GM03348 (cell line): ENCODE measurements at places on chromosomes 6 and 20.

DNA sequence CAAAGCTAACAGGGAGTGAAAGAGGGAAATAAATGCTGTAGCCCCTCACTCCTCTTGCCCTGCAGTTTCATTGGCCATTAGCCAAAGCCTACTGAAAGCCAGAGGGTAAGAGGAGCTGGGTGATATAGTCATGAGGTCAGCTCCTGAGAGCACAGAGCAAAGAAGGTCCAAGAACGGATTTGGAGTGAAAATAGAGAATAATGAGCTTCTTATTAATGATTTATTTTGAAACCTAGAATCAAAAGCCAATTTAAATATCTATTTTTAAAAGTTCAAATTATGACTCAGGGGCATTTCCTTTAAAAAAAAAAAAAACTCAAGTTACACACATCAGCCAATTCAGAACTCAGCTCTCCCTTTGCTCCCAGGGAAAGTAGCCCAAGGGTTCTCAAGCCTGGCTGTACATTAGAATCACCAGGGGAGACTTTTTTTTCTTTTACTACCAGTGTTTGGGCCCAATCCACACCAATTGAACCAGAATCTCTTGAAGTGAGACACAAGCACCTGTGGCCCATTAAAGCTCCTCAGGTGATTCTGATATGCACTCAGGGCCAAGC, 79.1 kb downstream of the SNAP25 start:
- DNase-seq, result no peak

- DNase-seq, result peak; percentile 89
Observed at GRCh38 chr20:37202267-37202943, 23.1 kb upstream of the MROH8 start.

DNA sequence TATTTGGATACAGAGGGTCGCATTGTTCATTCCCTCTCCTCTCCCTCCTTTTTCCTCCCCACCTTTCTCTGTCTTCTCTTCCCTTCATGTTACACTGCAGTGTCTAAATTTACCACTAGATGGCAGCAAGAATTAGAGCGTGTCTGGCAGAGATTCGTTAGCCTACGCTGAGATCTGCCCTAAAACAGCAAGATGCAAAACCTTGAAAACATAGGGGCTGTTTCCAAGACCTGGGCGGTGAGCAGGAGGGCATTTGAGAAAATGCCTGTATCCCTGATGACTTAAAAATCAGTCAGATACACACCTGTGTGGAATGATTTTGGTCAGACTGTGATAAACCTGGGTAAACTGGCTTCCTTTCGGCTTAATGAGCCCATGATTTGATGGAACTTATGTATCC, 101.5 kb upstream of the ISM1 start:
- DNase-seq, result peak; percentile 64

DNA sequence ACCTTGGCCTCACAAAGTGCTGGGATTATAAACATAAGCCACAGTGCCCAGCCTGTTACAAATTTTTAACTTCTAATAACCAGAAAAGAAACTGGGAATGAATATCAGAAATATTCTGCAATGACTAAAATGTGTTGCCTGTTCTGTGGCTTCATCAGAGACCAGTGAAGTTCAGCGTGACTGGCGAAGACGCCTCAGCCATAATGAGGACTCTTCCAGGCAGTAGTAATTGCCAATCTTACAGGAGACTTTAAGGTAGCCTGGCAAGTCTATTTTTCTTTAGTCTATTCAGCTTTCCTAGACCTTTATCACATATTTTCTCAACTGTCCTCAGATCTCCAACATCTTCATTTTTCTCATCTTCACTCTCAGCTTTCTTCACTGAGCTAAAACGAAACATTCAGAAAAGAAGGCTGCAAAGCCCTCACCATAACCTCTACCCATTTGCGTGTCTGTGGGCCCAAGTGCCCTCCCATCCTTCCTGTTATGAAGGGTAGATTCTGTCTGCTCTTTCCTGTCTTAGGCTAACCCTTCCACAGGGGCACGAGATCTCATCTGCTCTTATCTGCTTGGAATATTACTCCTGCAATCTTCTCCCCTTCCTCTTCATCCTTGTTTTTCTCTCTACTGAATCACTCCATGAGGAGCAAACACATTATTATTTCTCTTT, 42.0 kb upstream of the OLIG3 start:
- DNase-seq, result no peak

DNA sequence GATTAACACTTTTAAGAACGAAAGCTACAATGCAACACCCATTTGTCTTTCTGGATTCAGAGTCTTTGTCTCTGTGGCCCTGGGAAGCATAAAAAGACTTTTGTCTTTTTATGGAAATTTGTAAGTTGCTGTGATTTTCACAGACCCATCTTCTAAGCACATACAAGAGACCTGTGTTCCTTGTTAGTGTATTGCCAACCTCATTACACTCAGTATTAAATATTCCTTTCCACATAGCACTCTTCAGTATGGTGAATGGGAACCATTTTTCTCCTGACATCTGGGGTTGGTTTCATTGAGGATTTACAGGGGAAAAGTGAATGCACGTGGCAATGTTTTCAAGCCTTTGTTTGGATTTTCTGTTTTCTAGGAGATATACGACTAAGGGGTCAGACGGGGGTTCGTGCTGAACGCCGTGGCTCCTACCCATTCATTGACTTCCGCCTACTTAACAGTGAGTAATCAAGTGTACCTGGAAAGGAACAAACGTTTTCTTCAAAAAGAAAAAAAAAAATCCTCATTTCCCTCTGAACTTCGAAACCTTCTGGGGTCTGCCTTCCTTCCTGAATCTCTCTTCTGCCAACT, 141.7 kb downstream of the MTFR2 start:
- no peak for DNase-seq

- no peak for DNase-seq
Observed at GRCh38 chr6:132140189-132140588, 189.0 kb upstream of the CCN2 start.
